MG63 (cell line): ENCODE measurements at places on chromosomes 12 and 14. TPM values are rescaled to one million over a fixed set of nuclear protein-coding genes. Genes with fewer than 3 reads are reported as not detected.

ADAM21 gene
- 0.49 and 1.7 TPM in 2 replicates for total RNA-seq

- no peak for DNase-seq
These were observed 186.6 kb upstream of the BCL2L14 start for GRCh38 chr12:11884116-11884515.

C12orf50 gene
- total RNA-seq = not detected in 2 replicates

DNA sequence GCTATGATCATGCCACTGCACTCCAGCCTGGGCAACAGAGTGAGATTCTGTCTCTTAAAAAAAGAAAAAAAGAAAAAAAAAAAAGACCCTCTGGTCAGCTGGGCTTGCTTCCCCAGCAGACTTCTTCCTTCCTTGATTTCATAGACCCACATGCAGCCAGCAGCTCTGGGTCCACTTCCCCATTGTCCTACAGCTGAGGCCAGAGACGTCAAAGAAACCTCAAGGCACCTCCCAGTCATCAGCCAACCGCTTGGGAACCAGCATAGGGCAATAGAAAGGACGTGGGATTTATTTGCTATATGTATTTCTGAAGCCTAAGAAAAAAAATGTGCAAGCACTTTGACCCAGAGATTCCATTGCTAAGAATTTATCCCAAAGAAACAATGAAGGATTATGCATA lies 35.4 kb upstream of the SPPL3 start:
- DNase-seq = no peak

- DNase-seq = peak; percentile 61
These were observed 845 bp upstream of the RARG start for GRCh38 chr12:53232646-53233461.

- DNase-seq = no peak
These were observed 12.8 kb upstream of the AQP2 start for GRCh38 chr12:49937639-49938300.
